CD4-positive, alpha-beta T cell treated with Interleukin-15 for 1 hour (primary cell): ENCODE measurements at places on chromosomes 2 and 18.
A peak's percentile ranks its signal among the peaks of the same experiment; 100 is the strongest.

DNA sequence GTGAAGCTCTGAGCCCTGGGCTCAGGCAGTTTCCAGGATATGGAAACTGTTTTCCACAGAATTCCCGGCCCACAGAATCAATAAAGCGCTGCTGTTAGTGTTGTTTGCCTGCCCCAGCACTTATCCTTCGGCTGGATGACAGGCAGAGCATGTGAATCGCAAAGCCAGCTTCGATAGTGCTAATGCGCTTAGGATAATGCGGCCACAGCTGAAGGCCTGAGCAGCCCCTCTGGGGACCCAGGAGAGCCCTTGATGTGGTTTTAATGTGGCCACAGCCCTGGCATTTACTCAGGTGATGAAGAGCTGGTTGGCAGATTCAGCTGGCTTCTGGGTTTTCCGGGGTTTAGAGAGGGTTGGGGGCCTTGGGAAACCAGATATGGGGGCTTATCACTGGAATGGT, 23.7 kb downstream of the PCARE start:
- no peak for DNase-seq

GRCh38 chr2:148876595-148877402, 1.8 kb downstream of the KIF5C start:
- peak; percentile 51 for DNase-seq

DNA sequence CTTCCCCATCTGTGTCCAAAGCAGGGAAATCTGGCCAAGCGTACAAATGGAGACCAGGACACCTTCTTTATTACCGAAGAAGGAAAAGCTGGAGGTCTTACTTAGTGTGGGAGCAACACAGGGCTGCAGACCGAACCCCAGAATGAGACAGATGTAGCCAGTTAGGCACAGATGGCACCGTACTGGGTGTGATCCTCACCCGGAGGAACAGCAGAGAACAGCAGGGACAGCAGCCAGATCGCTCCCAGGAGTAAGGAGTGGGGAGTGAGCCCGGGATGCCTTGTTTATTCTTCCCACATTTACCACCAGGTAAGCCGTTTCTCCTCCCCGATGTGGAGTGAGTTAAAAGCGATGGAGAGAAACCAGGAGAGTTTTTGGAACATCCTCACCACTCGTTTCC, 150.7 kb upstream of the SPRED2 start:
- no peak for DNase-seq

DNA sequence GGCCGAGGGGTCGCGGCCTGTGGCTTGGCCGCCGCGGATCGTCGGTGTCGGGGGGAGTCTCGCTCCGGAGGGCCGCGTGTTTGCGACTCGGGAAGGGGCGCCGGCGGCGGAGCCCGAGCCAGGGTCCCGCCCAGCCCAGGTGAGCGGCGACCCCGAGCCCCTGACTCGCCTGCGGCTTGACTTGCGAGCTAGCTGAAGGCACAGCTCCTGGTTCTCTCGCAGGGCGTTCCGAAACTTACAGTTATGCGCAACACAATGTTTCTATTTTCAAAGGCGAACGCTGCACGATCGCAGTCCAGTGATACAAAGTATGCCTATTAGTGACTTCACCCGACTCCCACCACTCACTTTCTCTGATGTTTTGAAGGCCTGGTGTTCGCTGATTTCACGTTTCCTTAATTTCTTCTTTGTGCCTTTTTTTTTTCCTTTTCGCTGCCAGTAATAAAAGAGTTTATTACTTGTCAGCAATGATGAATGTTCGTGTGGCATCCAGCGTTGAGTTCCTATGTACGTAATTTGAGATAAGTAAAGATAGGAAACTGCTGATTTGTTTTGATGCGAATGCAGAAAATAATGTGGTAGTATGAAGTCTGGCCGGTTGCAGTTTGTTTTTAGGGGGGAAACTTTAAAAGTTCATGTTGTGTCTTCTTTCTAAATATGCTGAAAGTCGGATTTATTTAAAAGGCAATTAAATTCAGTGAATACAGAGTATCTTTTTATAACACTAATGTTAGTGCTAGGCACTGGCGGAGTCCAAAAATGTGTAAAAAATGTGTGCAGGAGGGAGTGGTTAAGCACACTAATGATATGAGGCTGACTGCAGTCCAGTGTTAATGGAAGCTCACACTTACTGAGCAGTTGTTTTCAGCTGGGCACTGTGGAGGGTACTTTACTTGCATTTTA, 706 bp downstream of the UBXN2A start:
- peak; percentile 39 for DNase-seq

DNA sequence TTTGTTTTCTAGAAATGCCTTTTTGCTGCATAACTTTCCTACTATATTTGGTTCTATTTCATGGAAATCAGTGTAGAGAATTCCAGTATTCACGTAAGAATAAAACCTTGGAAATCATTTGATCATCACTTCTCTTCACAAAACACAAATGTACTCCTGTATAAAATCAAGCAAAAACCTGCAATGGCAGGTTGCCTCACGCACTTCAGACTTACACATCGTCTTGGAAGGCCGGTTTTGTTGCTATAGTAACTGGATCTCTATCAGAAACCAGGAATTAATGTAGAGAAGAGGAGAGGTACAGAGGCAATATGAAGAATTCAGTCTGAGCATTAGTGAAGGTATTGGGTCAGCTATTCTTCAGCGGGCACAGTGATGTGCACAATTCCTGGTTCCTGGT, 370.7 kb upstream of the CYRIA start:
- DNase-seq: no peak

DNA sequence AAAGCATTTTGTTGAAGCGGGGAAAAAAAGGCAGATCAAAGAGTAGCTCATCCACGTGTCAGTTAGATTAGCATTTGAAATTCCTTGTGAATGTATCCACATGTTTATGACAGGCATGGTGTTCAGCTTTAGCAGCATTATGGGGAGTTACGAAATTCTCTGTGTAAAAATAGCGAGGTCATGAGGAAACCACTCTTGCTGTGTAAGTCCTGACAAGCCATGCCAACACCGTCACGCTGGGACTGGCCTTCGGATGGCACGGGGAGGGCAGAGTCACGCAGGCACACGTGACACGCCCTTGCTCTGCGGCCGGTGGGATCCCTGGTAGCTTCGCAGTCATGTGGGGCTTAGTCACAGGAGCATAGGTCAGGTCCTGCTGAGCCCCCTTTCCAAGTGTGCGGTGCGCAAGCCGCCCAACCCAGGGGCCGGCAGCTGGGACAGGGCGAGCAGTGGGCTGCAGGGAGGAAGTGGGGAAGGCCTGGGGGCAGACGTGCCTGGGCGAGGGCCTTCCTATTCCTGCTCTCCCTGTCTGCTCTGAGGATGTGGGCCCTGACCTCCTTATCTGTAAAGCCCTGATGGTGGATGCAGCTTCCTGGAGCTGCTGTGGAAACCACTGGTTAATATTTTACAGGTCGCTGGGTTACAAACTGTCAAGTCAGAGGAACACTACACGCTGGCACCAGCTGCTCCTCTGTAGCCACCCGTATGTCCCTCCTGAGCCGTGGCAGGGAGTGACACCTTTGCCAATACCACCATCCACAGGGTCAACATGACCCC, 18.0 kb downstream of the MBP start:
- peak; percentile 89 for DNase-seq

- DNase-seq: no peak
These were observed 138.0 kb downstream of the SOCS6 start for GRCh38 chr18:70426818-70427217.
